ENCODE measurements at places on chromosomes 6 and 20.

- no peak for DNase-seq
Observed at GRCh38 chr6:88086792-88087191, 39.2 kb downstream of the SPACA1 start.

- DNase-seq, result no peak
Observed at GRCh38 chr6:118565311-118565960, 17.3 kb downstream of the PLN start.

- DNase-seq, result peak; percentile 85
Observed at GRCh38 chr6:11196511-11197174, 35.8 kb downstream of the NEDD9 start.

- DNase-seq, result no peak
Observed at GRCh38 chr20:32474009-32474716, 111.0 kb downstream of the NOL4L start.

DNA sequence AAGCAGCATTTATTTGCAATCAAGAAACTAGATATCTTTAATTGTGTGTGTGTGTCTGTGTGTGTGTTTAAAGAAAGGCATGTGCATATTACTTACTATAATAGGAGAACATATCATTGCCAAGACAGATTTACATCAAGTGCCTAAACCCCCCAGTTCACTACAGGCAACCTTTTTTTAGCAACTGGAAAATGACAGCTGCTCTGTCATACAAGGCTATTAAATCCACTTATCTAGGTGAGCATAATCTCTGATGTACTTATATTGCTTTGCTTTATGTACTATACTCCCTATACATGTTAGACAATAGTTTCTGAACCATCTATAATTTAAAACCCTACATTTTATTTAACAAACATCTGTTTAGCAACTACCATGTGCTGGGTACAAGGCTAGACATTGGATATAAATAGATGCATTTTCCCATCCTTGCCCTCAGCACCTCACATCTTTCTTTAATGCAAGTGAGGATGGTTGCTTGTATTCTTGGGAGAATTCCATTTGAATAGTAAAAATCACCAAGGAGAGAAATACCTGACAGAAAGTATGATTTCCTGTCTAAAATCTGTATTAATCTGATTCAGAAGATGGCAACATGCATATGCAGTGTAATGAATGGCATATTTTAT, 398.3 kb downstream of the LAMA2 start:
- DNase-seq, result no peak

DNA sequence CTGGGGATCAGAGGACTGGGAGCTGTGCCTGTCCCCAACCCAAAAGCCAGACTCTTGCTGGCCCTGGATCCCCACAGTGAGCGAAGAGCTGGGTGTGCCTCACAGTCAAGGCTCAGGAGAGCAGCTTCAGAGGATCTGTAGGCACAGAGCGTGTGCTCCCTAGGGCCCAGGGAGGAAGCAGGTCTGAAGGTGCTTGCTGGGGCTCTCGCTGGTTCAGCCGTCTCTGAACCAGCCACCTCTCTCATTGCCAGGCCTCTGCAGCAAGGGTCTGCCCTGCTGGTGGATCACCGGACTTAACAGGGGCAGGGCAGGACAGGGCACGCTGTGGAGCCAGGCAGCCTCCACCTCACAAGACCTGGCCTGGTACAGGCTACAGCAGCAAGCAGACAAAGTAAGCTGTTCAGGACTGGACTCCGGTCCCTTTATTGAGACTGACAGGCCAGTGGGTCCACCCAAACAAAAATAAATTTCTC, 13.8 kb downstream of the PCIF1 start:
- DNase-seq, result no peak

DNA sequence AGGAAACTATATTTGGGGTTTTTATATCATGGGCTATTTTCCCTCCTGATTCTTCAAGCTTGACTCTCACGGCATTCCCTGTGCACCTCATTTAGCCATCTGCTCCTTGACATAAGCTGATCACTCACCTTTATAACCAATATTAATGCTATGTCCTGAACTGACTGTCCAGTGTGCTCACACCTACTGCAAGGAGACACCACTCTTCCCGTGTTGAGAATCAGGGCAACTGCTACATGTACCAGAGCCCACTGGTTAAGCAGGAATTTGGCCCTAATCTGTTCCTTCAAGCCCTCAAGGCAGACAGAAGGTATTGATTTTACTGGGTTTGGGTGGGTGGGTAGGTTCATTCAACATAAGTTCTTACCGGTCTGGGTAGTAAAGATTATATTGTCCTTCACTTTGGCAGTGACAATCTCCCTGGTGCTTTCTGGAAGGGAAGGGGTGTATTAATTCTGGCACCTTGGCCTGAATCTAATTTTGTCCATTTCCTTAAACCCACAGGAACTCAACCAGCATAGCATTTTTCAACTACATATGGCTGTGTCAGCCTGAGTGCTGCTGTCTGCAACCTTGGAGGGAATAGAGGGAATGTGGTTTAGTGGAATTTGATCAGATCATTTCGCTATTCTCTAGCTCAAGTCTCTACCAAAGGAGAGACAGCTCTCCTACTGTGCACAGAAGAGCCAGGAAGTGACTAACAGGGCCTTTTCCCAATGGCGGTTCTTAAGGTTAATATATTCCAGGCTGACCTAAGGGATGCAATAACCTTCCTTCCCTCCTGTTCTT, 293.2 kb downstream of the BTBD9 start:
- peak; percentile 82 for DNase-seq

DNA sequence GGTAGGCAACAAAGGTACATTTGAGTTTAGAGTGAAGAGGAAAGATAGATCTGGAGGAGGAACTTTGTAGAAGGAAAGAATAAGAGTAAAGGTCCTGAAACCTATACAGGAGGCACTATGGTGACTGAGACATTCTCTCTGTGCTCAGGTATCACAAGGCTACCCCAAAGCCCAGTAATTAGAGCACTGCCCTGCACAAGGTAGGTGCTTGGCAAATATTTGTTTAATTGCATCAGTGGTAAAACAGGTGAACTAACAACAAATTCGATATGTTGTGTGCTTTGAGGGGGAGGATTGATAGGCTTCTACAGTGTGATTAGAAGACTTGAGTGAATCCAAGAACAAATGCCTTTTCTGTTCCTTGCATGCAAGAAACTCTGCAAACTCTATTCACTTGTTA, 6.8 kb upstream of the TSHZ2 start:
- no peak for DNase-seq

DNA sequence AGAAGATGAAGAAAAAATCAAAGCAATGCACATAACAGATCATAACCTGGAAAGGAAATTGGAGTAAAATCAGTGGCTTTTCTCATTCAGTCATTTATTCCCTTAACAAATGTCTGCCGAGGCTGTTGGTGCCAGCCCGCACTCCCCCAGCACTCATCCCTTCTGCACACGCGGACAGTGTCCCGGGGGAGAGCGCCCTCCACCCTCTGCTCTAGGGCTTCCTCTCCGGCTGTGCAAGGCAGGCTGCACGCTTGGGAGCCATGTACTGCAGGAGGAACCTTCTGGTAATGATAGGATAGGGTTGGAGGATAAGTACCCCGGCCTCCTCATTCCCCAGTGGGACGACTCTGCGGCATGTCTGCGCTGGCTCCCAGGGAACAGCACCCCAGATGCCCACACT, 134.5 kb downstream of the PAX1 start:
- no peak for DNase-seq

- no peak for DNase-seq
Observed at GRCh38 chr20:17618673-17619013, 48.8 kb downstream of the DSTN start.

- DNase-seq, result no peak
Observed at GRCh38 chr6:46735720-46736031, 501 bp upstream of the PLA2G7 start.

- DNase-seq, result no peak
Observed at GRCh38 chr6:49556429-49556837, 6.0 kb downstream of the C6orf141 start.

- peak; percentile 81 for DNase-seq
Observed at GRCh38 chr6:20952699-20953474, 418.6 kb downstream of the CDKAL1 start.

- DNase-seq, result no peak
Observed at GRCh38 chr20:46093531-46093930, 3.8 kb upstream of the NCOA5 start.

- DNase-seq, result no peak
Observed at GRCh38 chr6:105489216-105489530, 86.3 kb upstream of the PREP start.

GRCh38 chr6:32614366-32615081, 22.7 kb upstream of the HLA-DQA1 start:
- no peak for DNase-seq

GRCh38 chr6:70616728-70617260, 50.1 kb downstream of the SDHAF4 start:
- no peak for DNase-seq

DNA sequence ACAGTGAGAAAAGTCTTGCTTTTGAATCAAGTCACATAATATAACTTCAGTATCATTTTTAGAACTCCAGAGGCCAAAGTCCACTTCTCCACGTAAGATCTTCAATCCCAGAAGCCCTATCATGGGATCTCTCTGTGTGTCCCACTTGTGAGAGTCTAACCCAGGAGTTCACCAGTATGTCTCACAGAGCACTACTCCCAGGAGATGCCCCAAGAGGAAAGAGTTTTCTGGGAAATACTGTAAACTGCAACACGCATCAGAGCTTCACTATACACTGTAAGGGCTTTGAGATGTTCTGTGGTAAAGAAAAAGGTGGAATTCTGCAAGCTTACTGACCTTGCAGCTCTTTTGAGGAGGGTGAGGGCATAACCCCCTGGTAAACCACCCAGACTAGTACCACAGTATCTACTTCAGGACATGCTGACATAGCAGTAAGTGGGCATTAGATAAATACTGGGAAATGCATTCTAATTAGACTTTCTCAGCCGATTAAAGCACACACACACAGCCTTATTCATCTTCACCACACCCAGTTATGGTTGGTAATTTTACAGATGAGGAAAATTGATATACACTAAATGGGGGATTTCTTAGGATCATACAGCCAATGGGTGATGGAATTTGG, 12.3 kb downstream of the DCBLD1 start:
- no peak for DNase-seq

GRCh38 chr6:15715060-15715459, 52.2 kb upstream of the DTNBP1 start:
- DNase-seq, result peak; percentile 1

GRCh38 chr6:139295901-139296300, 4.1 kb upstream of the TXLNB start:
- no peak for DNase-seq

DNA sequence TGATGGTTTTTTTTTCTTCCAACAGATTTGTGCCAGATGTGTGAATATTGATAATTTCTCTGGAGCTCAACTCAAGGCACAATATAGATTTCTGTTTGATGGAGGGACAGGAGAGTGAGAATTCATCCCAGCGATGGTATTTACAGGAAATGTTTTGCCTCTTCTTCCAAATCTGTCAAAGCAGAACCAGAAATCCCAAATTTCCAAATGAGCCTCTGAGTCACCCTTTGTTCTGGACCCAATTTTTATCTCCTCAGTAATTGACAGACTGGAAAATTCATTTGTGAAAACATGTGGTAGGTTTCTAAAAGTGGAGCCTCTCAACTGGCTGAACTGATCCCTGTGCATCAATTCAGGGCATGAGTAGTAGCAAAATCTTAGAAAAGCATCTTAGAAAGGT, 223.2 kb upstream of the TSHZ2 start:
- DNase-seq, result no peak

GRCh38 chr20:5113615-5113986, 6.2 kb downstream of the PCNA start:
- DNase-seq, result no peak

- DNase-seq, result no peak
Observed at GRCh38 chr20:47783828-47784598, 1.3 kb downstream of the SULF2 start.

DNA sequence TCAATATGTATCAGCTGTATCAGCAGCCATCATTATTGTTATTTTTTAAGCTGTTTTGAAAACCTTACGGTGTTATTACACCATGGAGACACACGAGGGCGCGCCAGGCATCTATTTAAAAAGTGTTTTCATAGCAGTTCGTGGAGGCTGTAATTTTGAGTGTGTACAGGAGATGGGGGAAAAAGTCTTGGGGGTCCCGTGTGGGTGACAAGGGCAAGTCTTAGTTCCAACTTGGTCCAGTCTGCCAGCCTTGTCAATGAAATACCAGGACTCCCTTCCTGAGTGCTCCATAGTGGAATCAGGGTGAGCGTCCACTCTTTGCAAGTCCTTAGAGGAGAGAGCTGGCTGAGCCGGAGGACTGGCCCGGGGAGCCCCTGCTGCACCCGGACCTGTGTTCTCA, 43.3 kb downstream of the SLC2A10 start:
- DNase-seq, result peak; percentile 47

DNA sequence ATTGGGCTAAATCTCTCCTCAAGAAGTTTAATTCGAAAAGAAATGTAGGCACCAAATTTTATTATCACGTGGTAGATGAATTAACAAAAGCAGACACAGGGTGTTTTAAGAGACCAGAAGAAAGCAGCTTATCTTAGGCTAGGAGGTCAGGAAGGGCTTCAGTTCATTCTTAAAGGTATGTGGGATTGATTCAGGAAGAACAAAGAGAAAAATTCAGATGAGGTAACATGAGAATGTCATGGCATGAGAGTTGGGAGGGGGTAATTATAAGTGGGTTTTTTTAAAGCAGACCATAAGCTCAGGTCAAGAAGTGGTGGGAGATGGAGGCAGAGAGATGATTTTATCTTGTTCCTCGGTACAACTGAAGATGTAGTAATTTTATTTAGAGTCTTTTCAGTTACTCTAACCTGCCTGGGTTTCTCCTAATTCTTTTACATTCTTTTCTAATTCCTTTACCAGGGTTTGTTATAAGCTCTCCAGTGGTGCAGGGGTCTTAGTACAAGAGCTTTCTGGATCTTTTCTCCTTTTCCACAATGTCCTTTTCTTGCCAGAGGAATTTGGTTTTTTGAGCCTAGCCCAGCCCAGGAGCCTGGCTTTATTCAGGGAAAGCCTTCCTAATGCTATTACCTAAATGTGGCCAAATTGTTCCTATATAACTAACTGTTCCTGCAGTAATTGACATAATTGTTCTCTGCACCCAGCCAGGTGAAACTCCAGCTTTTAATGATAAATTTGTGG, 474.1 kb upstream of the BTBD3 start:
- no peak for DNase-seq

DNA sequence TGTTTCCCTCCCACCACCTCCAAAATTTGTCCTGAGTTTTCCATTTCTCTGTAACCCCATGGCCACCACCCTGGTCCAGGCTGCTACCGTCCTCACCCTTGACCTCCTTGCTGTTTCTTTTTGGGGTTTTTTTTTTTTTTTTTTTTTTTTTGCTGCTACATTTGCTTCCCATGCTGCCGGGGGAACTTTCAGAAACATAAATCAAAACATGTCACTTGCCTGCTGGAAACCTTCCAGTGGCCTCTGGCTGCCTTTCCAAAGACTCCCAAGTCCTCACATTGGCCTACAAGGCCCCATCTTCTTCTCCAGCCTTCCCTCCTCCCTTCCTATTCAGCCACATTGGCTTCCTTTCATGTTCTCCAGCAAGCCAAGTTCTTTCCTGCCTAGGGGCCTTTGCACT, 50.4 kb upstream of the PTGIS start:
- DNase-seq, result no peak

GRCh38 chr6:162262466-162263196, 464.9 kb downstream of the PRKN start:
- DNase-seq, result no peak
